GM23248 (cell line): ENCODE measurements at places on chromosomes 7 and 10. TPM values are rescaled to one million over a fixed set of nuclear protein-coding genes. Genes with fewer than 3 reads are reported as not detected.

The UBN2 gene
- 1.0 and 1.2 TPM in 2 replicates for polyA plus RNA-seq

The ANXA8 gene
- polyA plus RNA-seq: 4.0 and 4.5 TPM in 2 replicates

The SPAM1 gene
- not detected in 2 replicates for polyA plus RNA-seq

The FEZF1 gene
- not detected in 2 replicates for polyA plus RNA-seq

The OPTN gene
- 109 and 116 TPM in 2 replicates for polyA plus RNA-seq

The SPDYE6 gene
- 0.19 TPM in 1 of 2 replicates, not detected in the other for polyA plus RNA-seq

The SPDYE1 gene
- polyA plus RNA-seq: 0.28 and 0.60 TPM in 2 replicates

The GPR37 gene
- polyA plus RNA-seq: not detected in 2 replicates

The SH3PXD2A gene
- 31.4 and 34.0 TPM in 2 replicates for polyA plus RNA-seq

The PLEKHS1 gene
- not detected in 2 replicates for polyA plus RNA-seq

The CYP2C9 gene
- not detected in 2 replicates for polyA plus RNA-seq

The NUPR2 gene
- polyA plus RNA-seq: not detected in 2 replicates

The SP4 gene
- 2.1 and 2.3 TPM in 2 replicates for polyA plus RNA-seq

The RASA4B gene
- polyA plus RNA-seq: 0.72 and 1.0 TPM in 2 replicates

The SFMBT2 gene
- polyA plus RNA-seq: 0.06 TPM in 1 of 2 replicates, not detected in the other

The LRRC4 gene
- 0.13 TPM in 1 of 2 replicates, not detected in the other for polyA plus RNA-seq

The C10orf95 gene
- not detected in 2 replicates for polyA plus RNA-seq

The SLC26A4 gene
- 0.10 and 0.24 TPM in 2 replicates for polyA plus RNA-seq

The PROSER2 gene
- 0.65 and 0.80 TPM in 2 replicates for polyA plus RNA-seq
